ENCODE measurements at places on chromosomes 6 and 20.

DNA sequence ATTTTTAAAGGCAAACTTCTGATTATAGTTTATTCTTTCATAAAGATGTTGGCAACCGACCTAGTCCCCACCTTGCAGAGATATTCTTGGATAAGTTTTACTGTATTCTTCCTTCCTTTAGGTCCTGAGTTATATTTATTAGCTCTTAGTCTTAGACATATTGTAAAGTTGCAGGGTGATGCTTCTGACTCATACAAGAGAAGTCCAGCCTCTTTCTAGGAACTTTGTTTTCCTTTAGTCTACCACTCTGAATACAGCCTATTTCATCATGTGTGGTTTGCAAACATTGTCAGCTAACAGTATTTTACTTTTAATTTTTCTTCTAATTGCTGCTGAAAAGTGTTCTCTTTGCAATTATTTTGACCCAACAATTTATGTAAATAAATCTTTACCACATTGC lies 686.7 kb downstream of the COL12A1 start:
- no peak for DNase-seq

GRCh38 chr20:3239026-3239866 lies at the start of gene SLC4A11:
TSS of gene SLC4A11 (minus strand) at chr20:3239190. CDS start at chr20:3239137, 53 bp downstream.
- DNase-seq, result peak; percentile 45

DNA sequence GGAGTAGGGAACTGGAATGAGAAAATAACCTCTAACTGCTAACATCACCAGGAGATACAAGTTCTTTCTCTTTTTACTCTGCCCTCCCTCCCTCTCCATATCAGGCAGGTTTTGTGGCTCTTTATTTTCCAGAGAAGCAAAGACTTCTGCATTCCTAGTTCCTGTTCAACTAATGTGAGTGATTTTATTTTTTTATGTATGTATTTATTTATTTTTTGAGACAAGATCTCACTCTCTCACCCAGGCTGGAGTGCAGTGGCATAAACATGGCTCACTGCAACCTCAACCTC lies 6.0 kb upstream of the IER3 start:
- DNase-seq, result no peak

DNA sequence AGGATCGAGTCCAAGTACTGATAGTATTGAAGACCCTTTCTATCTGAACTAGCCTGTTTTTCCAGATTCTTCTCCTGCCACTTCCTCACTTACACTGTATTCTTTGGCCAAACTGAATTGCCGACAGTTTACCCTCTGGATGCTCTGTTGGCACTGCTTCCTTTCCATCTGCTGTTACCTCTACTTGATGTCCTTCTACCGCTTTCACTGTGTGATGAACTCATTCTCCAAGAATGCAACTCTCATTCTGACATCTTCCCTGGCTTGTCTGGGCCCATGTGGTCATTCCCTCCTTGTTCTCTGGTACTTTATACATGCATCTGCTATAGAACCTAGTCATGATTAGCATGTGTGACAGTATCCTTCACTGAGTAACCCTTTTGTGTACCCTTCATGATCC lies 16.3 kb downstream of the RPRD1B start:
- DNase-seq, result no peak

DNA sequence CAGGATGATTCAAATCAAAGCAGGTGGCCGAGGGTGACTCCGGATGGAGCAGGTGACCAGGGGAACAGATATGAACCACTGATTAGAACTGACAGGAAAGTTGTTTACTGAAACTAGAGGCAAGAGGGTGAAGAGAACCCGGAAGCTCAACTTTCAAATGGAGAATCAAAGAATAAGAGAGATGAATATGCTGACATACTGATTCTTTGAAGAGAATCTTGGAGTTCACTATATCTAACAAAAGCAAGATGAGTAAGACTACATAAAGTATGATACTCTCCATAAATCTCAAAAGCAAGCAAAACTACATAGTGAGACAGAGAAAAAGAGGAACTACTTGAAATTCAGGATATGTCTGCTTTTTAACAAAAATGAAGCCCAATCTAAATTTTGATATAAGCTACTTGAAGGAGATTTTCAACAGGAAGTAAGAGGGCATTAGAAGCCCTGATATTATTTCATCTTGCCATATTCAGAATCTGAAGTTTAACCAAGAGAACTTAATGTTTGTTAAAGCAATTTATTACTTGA lies 4.0 kb upstream of the UBD start:
- DNase-seq, result no peak

- DNase-seq, result no peak
Measured at GRCh38 chr6:108616973-108617372, 56.3 kb downstream of the FOXO3 start.

- DNase-seq, result no peak
Measured at GRCh38 chr6:5813625-5814027, 193.1 kb downstream of the NRN1 start.

DNA sequence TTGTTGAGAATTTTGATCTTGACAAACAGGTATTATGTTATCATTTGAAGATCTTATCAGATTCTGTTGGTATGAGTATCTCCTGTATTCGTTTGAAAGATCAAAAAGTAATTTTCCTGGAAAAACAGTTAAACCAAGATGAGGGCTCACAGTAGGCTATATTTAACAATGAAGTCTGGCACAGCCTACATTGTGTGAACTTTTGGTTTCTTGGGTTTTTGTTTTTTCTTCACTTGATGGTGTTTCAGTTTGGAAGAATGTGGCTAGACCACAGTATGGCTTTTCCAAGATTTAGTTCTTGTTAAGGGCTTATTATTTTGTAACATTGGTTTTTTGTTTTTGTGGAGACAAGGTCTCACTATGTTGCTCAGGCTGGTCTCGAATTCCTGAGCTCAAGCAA lies 306.4 kb downstream of the CDKAL1 start:
- DNase-seq, result no peak

DNA sequence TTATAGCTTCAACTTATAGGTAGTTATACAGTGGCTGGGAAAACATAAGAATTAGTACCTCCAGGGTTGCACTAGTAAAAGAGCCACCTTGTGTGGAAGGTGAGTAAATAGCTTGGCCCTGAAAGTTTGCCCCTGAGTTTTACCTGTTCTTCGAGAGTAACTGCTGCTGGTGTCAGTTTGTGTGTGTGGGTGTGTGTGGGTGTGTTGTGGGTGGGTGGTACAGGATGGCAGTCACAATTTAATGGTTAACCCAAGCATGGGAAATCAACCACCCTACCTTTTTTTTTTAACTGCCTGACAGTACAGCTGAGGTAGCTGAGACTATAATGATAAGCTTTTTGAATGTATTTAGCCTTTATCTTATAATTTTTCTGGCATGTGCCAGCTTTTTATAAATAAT lies 137.3 kb downstream of the STXBP5 start:
- DNase-seq, result no peak

GRCh38 chr20:23147647-23147963 lies 61.5 kb upstream of the CD93 start:
- DNase-seq, result peak; percentile 6

DNA sequence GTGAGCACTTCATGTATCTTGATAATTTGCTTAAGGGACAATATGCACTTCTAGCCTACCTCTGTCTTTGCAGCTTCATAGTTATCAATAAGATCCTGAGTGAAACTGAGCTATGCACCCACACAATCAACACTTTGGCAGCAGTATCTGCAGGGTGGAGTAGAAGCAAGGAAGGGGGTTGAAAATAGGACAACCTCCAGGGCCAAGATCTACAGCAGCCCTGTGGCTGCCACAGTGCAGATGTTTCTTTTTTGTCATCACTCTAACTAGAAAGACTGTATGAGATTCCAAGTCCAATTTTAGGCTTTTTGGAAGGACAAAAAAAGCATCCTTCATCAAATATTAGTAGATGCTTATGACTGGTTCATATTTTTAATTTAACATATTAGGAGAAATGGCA lies 336.1 kb upstream of the CITED2 start:
- no peak for DNase-seq

GRCh38 chr6:48136856-48137255 lies 25.9 kb upstream of the PTCHD4 start:
- DNase-seq, result no peak

DNA sequence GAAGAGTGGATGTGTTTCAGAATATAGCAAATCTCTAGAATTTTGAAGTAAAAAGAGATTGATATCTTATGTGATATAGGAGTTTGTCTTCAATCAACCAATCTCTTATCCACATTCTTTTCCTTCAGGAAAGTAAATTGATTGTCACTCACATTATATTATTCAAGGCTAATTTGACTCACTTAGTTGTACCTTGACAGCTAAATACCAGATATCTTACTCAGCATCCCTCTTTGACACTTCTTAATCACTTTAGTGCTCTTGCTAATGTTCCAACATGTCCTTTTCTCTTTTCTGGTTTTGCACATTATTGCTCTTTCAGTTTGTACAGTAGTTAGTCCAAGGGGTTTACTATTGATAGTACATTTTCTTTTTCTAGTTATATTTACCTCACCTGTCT lies 286.9 kb upstream of the PTCHD4 start:
- DNase-seq, result no peak

- DNase-seq, result no peak
Measured at GRCh38 chr6:147131532-147132128, 72.6 kb upstream of the STXBP5 start.

DNA sequence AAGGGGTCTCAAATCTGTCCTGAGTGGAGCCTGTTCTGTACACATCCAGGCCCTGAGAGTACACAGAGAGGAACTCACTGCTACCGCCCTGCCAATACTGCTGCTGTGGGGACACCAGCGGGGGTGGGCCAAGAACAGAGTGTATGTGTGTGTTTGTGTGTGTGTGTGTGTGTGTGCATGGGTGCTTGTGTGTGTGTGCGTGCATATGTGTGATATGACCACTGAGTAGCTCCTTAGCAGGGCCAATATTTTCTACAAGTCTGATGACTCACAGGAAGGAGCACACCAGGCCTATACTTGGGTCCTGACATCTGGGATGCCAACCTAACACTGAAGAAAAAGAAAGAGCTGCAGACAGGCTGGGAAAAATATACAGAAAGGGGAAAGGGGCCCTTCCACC lies 1.4 kb downstream of the RAET1E start:
- DNase-seq, result no peak

DNA sequence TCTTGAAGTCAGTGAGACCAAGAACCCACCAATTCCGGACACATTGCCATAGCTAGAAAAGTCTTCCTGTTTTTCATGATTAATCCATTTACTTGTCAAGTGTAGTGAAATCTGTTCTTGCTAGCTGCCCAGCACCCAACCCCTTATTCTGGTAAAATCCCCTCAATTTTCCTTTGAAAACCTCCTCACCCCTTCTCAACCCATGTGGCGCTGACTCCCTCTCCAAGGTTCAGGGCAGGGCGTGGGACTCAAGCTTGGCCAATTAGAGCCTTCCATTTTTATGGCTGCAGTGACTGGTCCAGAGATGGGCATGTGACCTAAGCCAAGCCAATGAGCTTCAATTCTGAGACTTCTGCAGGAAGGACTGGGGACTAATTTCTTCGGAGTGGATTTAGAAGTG lies 9.8 kb upstream of the ZBP1 start:
- DNase-seq, result no peak

DNA sequence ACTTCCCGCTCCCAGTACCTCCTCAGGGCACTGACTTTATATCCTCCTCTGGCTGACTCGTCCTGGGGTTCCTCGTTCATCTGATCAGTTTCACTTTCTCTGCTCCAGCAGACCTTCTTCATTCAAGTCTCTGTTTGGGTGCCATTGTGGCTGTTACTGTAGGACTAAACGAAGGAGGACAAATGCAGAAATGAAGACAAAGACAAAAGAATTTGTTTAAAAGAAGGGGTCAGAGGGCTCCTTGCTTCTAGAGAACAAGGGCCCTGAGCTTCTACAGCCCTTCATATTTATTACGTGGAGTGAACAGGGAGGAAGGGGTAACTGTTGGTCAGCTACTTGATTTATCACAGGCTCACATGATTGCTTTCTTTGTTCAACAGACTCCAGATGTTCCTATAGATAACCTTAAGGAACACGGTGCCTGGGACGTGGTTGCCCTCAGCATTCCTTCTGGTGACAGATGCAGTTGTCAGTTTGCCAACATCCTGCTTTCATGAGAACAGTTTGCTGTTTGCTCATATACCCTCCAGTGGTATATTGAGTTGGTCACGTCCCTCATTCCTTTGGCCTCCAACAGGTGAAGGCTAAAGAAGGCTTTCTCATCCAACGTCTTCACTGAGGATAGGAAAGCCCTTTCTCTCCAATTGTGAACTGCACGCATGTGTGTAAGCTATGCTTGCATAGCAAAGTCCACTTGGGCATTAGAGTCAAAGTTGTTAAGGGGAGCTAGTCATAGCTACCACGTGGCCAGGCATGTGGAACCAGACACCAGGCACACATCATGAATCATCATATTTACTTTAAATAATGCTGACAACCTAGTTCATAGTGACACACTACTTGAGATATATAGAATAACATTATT lies 69.1 kb upstream of the BTN3A2 start:
- DNase-seq, result no peak

DNA sequence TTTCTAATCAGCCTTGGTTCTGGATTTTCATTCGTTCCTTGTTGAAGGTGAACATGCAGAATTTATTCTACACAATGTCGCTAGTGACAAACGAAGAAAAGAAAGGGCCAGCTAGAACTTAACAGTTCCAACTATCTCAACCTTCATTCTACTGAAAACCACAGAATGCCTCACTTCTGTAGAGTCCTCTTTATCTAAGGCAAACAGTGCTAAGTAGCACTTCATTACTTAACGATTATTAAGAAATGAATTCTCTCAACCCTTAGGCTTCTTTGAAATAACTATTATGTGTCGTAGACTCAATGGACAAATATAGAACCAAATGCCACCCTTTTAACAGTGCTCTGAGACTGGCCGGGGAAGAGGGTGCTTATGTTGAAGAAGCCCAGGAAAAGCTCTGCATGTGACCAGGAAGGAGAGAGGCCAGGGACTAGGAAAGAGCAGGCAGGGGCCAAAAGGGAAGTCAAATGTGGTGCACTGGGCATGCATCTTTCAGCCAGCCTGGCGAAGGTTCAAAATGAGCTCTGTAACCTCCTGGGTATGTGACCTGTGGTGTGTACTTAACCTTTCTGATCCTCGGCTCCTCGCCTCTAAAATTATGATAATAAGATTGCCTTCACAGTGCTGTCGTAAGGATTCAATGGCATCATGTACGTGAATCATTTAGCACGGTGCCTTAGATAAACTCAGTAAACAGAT lies 55.4 kb upstream of the BMP2 start:
- no peak for DNase-seq

DNA sequence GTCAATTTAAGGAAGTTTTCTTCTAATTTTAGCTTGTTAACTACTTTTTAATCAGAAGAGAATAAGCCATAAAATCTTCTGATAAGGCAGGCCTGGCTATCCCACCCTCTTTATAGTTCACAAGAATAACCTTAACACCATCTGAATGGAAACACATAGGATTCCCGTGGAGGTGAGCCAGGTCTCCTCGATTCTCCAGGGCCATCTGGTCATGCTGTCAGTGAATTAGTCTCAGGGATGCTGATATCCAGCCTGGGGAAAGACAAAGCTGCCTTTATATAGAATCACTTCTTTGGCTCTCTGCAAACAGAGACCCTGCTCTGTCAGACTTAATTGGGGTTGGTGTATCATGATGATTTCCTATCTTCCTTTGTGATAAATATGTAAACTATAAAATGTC lies 30.1 kb upstream of the TAGAP start:
- no peak for DNase-seq

GRCh38 chr6:81844686-81845085 lies 92.2 kb upstream of the TENT5A start:
- DNase-seq, result no peak
